Placental epithelial cell (primary cell): ENCODE measurements at places on chromosomes 13 and 19. TPM values are rescaled to one million over a fixed set of nuclear protein-coding genes. Genes with fewer than 3 reads are reported as not detected.

The ZNF615 gene
- total RNA-seq, result 6.7 and 15.3 TPM in 2 replicates

The C3 gene
- 0.33 TPM in 1 of 2 replicates, not detected in the other for total RNA-seq

The RASL11A gene
- total RNA-seq, result 1.7 and 2.7 TPM in 2 replicates

The SLC17A7 gene
- under 0.01 TPM in 1 of 2 replicates, not detected in the other for total RNA-seq

The LILRB3 gene
- not detected in 2 replicates for total RNA-seq

The PNMA8A gene
- total RNA-seq, result under 0.01 and 1.1 TPM in 2 replicates
